Epithelial cell of esophagus (primary cell): ENCODE measurements at places on chromosomes 2 and 18.

- no peak for DNase-seq
Observed at GRCh38 chr2:120132190-120132589, 91.0 kb downstream of the TMEM185B start.

DNA sequence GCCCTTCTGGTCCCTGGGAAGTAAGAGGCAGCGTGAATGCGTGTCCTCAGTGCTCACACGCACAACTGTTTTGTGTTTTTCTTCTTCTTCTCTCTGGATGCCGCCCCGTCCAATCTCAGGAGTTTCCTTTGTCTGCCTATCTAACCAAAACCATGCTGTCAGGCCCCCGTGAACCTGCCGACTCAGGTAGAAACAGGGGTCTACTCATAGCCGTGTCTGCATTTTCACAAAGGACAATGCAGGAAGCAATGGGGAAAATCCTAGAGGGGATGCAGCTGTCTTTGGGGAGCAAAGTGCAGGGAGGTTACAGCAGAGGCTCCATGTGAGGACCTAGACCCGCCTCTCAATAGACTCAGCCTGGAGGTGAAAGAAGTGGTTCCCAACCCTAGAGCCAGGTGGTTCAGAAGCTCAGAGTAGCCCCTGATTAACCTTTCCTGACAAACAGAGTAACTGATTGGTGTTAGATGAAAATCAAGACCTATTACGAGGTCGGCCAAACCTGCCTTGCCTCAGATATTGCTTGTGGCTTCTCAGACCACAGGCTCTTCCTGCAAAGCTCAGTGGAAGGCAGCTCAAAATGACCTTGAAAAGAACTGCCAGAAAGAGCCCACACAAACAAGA, 49.3 kb downstream of the CD226 start:
- no peak for DNase-seq

GRCh38 chr2:74002505-74003421, 18.1 kb downstream of the TET3 start:
- DNase-seq, result peak; percentile 88

GRCh38 chr18:42893977-42894376, 221.5 kb downstream of the RIT2 start:
- no peak for DNase-seq

DNA sequence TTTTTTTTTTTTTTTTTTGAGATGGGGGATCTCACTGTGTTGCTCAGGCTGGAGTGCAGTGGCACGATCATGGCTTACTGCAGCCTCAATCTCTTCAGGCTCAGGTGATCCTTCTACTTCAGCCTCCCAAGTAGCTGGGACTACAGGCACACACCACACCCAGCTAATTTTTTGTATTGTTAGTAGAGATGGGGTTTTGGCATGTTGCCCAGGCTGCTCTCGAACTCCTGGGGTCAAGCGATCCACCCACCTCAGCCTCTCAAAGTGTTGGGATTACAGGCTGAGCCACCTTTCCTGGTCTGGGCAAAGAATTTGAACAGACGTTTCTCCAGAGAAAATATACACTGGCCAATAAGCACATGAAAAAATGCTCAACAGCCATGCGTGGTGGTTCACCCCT, 2.9 kb upstream of the SNRNP200 start:
- no peak for DNase-seq

- DNase-seq, result no peak
Observed at GRCh38 chr2:54207666-54208195, 48.3 kb downstream of the TSPYL6 start.

DNA sequence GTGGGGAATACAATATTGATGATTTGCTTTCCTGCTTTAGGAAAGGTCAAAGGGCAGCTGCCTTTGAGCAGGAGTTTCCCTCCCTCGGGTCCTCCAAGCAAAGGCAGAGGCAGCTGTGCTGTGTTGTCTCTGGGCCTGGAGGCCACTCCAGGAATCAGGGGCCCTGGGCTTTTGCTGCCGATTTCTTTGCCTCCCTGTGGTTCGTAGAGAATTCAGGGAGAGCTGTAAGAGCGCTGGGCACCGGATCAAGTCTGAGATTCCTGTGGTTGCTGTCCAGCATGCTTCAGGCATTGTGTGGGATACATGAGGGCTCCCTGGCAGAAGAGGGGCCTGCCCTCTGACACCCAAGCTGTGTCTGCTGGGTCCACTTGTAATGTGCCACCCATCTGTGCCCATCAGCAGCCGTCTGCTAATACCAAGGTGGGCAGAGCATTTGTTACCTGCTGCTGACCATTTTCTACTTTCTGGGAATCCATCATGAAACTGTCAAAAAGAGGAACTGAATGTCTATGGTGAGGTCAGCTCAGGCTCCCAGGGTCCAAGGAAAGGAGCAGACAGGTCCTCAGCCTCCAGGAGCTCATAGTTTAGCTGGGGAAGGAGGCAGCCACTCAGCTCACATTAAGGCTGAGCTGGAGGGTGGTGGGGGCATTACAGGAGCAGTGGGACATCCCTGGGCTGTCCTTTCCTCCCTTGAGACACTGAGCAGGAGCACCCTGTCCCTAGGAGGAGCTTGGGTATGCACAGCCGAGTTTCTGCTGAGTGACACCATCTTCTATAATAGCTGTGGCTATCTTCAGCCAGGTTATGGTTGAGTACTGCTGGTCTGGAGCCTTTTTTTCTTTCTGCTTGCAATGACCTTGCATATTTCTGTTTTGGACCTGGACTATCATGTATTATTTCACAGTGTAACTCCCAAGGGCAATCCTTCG, 68.5 kb downstream of the CTIF start:
- no peak for DNase-seq
